Lung (tissue), 17 donors: ENCODE measurements at places on chromosomes 16 and 17.
A peak's percentile ranks its signal among the peaks of the same experiment; 100 is the strongest.

DNA sequence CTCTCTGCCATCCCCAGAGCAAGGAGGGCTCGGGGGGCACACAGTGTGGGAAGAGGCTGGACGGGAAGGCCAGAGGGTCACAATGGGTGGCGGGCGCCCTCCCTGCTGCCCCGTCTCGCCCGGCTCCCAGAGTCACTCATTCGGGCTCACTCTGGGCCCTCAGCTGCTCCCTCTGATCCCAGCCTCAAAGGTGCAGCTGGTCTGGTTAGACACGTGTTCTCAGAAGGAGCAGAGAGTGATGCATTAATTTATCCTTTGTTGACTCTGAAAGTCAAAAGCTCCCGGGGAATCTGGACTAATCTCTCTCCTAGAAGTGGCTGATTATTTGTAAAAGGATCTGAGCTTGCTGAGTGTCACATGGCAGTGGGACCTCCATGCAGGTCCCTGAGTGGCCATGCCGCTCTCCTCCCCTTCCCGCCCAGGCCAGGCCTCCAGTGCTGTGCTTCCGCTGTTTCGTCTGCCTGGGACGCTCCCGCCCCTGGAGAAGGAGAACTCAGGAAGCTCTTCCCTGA is 87.5 kb downstream of the SEC14L1 start:
- DNase-seq = peak; percentile 41

GRCh38 chr16:54696522-54696921 is 234.1 kb upstream of the IRX5 start:
- no peak for DNase-seq

DNA sequence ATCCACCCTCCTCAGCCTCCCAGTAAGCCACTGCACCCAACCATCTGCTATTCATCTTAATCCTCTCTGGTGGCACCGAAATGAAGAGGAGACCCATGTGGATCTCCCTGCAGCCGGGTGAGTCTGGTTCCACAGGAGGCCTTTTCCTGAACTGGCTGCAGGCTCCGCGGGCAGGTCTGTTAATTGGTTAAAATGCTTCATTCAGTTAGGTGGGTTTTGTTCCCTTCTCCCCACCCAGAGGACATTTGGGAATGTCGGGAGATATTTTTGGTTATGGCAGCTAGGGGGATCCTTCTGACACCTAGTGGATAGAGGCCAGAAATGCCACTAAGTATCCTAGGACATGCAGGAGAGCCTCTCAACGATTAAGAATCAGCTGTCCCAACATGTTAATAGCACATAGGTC is 16.7 kb downstream of the C16orf54 start:
- DNase-seq = no peak

GRCh38 chr16:81746566-81746965 is 32.5 kb upstream of the PLCG2 start:
- no peak for DNase-seq

DNA sequence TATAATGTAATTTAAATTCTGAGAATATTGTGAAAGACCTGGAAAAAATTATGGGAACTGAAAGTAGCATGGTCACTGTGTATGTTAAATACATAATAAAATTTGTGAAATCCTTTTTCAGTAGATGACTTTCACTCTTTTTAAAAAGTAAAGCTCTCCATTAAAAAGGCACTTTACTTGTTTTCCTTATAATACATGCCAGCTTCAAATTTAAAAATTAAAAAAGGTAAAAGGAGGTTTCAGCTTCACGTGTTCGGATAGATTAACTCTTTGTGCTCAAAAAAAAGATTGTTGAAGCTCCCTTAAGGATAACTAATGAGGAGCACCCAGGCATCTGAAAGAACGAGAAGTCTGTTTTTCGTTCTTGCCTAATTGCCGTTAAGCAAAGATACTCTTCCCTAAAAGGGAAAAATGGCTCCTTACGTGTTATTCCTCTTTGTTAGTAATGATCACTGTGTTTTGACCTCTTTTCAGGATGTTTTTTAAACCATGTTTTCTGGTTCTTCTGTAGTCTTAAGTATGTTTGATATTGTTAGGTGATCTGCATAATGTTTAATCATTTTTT is 87.8 kb downstream of the TUBD1 start:
- DNase-seq = peak; percentile 68

DNA sequence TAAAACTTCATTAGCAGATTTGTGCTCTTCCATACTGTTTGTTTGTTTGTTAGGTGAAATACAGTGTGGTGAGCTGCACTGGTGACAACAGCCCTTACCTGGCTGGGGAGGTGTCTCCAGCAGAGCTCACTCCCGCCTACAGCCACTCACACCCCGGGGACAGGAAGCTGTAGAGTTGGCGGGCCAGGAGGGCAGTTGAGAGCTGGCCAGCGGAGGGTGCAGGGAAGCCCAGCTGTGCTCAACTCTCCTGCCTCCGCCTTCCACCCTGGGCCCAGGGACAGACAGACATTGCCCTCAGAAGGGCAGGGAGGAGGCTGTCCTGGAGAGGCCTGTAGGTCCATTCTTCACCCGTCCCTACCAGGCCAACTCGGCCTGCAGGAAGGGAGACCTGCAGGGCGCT is 48.6 kb upstream of the PVALEF start:
- no peak for DNase-seq

DNA sequence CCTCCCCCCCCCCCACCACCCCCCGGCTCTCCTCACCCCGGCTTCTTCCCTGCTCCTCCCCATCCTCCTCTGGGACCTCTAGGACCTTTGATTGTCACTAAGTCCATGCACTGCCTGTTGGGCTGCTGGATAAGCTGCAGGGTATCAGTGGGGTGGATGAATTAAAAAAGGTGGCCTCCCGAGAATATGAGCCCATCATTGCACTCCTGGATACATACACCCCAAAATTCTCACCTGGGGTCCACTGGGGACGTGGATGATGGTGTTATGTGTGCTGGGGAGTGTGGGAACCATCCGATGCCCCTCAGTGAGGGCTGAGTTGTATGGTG is 88.8 kb downstream of the IRF8 start:
- no peak for DNase-seq

GRCh38 chr17:73272906-73273218 is 11.2 kb upstream of the CPSF4L start:
- DNase-seq = no peak

- no peak for DNase-seq
Observed at GRCh38 chr16:78446486-78446885, 347.0 kb downstream of the WWOX start.

GRCh38 chr17:78294776-78295175 is 63.3 kb downstream of the TMEM235 start:
- no peak for DNase-seq

- no peak for DNase-seq
Observed at GRCh38 chr17:82474223-82475010, 15.9 kb downstream of the NARF start.

- DNase-seq = peak; percentile 82
Observed at GRCh38 chr17:17354560-17355349, 51.6 kb downstream of the NT5M start.

GRCh38 chr16:3281222-3281820 is 2.0 kb upstream of the ZNF263 start:
- DNase-seq = no peak

DNA sequence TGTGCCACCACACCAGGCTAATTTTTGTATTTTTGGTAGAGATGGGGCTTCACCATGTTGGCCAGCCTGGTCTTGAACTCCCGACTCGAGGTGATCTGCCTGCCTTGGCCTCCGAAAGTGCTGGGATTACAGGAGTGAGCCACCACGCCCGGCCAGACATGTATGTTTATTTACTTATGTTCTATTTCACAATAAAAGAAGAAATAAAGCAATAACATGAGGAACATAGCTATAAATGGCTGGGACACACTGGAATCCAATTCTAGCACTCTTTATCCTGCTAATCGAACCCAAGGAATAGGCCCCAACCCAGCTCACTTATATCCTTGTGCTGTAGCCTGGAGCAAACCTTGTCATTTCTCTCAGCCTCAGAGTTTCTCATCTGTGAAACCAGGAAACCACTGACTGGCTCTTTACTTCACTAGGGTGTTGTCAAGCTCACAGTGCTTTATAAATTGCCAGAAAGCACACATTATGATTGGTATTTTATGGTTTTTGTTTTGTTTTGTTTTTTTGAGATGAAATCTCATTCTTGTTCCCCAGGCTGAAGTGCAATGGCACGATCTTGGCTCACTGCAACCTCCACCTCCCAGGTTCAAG is 4.3 kb upstream of the ODAD4 start:
- DNase-seq = no peak

DNA sequence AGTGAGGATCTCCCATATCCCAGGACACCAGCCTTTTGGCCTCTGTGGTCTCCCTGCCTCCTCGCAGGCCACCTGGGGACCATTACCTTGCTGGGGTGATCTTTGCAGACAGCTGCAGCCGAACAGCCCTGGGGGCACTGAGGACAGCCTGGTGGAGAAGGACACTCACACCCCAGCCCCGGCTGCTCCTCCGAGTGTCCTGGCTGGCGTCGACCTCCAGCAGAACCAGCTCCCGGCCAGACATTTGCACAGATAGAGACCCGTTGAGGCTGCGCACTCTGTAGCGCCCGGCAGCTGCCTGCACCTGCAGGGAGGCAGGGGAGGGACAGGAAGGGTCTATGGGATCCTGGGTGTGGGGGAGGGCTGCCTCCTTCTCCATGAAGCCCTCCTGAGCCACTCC is 90.3 kb downstream of the RMI2 start:
- no peak for DNase-seq

- DNase-seq = no peak
Observed at GRCh38 chr17:70365091-70365583, 195.8 kb downstream of the KCNJ2 start.

DNA sequence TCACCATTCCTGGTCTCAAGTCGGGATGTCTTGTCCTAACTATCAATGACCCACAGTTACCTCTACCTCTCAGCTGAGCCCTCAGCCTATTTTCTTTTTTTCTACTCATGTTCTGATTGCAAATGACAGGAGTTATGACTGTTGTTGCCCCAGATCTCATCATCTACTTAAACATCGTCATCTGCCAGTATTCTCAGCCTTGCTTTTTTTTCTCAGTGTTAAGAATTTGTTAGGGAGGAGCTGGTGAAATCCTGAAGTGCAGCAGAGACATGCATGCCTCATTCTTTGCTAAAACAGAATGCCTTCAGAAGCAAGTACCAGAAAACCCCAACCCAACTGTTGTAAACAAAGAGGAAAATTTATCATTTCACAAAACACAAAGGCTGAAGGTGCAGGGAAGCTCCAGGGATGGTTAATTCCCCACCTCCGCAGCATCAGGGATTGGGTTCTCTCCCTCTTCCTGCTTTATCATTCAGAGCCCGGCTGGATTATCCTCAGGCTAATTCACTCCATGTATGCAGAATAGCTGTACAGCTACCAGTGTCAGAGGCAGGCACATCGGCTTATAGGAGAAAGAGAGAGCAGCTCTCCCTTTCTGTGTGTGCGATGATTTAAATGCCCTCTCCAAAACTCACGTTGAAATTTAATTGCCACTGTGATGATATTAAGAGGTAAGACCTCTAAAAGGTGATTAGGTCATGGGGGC is 540.8 kb upstream of the HSBP1 start:
- DNase-seq = no peak

DNA sequence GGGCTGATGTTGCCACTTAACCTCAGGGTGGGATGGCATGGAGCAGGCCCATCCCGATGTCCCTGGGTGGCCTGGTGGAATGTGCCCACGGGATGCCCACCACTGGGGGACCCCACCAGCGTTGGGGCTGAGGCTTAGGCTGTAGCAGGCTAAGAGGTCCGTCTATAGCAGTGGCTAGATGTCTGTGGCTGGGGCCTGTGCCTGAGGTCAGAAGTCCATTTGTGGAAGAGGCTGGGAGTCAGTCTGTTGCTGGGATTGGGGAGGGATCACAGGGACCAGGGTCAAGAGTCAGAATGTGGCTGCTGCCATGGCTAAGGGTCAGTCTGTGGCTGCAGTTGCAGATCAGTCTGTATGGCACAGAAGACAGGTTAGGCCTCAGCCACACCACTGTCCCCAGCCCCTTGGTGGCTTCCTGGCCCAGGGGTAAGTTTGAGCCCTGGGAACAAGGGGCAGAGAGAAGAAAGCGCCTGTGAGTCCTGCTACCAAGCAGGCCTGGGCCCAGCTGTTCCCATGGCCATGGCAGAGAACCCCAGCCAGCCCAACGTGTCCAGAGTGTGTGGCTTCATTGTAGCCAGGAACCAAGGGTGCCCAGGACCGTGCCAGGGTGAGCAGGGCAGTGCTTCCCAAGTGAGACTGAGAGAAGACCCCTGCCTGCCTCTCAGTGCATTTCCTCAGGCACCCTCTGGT is 35.7 kb downstream of the RAI1 start:
- no peak for DNase-seq

DNA sequence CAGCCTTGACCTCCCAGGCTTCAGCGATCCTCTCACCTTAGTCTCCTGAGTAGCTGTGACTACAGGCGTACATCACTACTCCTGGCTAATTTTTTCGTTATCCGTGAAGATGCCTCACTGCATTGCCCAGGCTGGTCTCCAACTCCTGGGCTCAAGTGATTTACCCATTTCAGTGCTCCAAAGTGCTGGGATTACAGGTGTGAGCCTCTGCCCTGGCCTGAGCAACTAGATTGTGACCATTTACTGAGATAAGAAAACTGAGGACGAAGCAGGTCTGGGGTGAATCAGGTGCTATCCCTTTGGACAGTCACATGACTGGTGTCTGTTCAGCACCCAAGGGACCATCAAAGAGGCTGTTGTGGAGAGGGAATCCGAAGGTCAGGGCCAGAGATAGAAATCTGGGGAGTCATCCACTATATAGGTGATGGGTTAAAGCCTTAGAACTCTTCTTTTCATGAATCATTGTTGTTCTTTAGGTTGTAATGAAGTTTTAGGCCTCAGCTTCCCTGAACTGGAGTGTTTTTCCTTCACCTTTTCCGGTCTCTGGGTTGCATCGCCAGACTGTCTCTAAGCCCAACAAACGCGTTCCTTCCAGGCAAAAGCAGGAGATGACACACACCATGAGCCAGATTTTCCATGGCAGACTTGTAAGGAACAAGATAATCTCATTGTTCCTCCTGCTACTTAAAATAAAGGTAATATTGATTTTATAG is 62.5 kb downstream of the FTO start:
- DNase-seq = no peak

- DNase-seq = peak; percentile 46
Observed at GRCh38 chr17:7440834-7441195, 1.5 kb downstream of the FGF11 start.

DNA sequence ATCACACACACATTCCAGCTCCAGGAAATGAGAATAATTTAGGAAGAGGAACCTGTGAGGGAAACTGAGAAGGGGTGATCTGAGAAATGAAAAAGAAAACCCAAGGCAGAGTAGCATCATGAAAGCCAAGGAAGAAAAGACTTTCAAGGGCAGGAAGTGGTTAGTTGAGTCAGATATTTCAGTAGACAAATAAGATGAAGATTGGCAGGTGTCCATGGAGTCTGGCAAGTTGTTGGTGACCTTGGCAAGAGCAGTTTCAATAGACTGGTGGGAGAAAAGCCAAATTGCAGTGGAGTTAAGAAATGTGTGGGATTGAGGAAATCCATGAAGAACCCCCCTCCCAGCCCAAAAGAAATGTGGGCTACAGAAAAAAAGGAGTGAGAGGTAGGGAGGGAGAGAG is 10.7 kb downstream of the GNAO1 start:
- no peak for DNase-seq

DNA sequence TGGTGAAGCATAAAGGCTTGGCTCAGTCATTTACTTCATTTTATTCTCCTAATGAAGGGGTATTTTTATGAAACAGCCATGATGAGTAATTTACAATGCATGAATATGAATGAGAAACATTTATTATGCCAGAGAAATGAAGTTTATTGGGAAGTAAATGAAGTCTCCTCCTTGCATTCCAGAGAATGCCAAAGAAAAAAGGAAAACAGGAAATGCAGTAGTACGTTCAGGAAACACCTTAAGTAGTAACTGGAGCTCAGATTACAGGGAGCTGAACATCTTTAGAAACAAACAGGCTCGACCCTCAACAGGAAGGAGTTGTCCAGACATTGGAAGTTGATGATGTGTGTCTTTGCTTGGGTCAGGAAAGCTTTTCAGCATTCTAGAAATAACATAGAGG is 4.6 kb downstream of the KRT34 start:
- DNase-seq = no peak
